ENCODE measurements at places on chromosomes 12 and 14.

DNA sequence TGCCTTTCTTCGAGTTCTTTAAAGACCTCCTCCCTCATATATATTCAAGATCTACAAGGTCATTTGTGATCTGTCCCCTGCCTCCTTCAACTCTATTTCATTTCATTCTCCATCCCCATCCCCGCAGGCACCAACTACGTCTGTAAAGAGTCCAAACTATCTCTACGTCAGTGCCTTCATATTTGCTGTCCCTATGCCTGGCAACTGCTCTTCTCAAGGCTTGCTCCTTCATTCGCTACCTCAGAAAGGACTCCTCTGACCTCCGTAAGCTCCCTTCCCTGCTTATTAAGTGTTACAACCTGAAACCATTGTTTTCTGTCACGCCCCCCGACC, 650 bp downstream of the LLPH start:
- H3K27me3 ChIP-seq = no peaks in the 10 kb centered on the region
- H3K4me3 ChIP-seq = peak overlapping the region; percentile 84
- H3K36me3 ChIP-seq = peaks cover 44% of the 10 kb centered on the region
- no peak for ATAC-seq
- peaks cover 11% of the 10 kb centered on the region for H3K4me1 ChIP-seq
- no peak overlapping the region for H3K27ac ChIP-seq

DNA sequence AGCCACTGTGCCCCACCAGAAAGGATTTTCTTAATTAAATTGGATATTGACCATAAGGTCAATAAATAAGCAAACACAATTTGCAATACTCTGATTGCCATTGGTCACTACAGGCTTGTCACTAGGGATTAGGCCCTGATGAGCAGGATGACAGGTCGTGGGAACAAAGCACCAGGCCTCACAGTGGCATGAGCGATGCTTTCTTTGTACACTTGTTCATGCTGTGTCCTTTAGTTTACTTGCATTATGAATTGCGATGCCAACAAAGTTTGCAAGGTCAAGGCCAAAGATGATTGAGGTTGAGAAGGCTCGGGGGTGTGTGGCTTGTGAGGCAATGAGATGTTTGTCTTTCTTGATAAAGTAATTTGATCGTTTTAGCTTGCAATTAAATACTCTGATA, 136.0 kb downstream of the TTC8 start:
- H3K4me1 ChIP-seq = peaks cover 4% of the 10 kb centered on the region
- no peaks in the 10 kb centered on the region for H3K36me3 ChIP-seq
- no peak overlapping the region for H3K27ac ChIP-seq
- no peaks in the 10 kb centered on the region for H3K27me3 ChIP-seq
- no peak overlapping the region for H3K4me3 ChIP-seq

DNA sequence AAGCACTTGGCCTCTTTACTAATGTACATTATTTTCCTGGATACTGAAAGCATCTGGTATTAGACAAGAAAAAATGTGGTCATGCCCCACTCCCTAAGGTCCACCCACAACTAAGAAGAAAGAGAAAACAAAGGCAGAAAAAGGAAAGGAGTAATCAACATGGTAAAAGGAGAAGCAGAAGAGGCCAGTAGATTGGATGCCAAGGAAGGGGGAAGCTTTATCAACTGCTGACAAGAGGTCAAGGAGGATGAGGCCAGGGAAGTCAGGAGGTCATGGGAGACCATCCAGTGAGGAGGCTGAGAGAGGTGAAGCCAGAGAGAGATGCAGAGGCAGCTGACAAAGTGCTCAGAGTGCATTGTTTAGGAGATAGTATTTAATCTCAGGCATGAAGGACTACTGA, 383.5 kb downstream of the ZFP36L1 start:
- H3K4me1 ChIP-seq = no peaks in the 10 kb centered on the region
- H3K27ac ChIP-seq = no peak overlapping the region
- H3K36me3 ChIP-seq = no peaks in the 10 kb centered on the region
- no peaks in the 10 kb centered on the region for H3K27me3 ChIP-seq
- ATAC-seq = no peak

GRCh38 chr14:34372786-34373185, 89.3 kb downstream of the SPTSSA start:
- H3K36me3 ChIP-seq = no peaks in the 10 kb centered on the region
- H3K27ac ChIP-seq = no peak overlapping the region
- H3K27me3 ChIP-seq = no peaks in the 10 kb centered on the region
- no peak for ATAC-seq
- no peak overlapping the region for H3K4me3 ChIP-seq

GRCh38 chr12:122312926-122313325, 46.6 kb upstream of the VPS33A start:
- no peak for ATAC-seq
- H3K36me3 ChIP-seq = peaks cover 98% of the 10 kb centered on the region
- no peaks in the 10 kb centered on the region for H3K27me3 ChIP-seq
- no peak overlapping the region for H3K27ac ChIP-seq
- H3K4me3 ChIP-seq = no peak overlapping the region

DNA sequence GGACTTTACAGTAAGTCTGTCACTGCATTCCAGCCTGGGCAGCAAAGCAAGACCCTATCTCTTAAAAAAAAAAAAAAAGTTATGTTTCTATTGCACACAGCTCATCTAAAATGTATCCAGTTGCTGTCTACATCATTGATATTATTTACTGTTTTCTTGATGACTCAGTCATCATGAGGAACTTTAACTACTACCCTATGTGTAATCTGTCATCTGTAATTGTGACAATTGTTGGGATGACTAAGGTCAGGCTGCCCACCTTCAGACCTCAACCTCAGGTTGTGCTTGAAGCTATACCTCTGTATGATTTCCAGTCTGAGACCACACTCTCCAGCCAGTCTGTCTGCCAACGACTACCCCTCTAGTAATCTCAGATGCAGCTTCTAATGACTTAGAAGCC, 15.3 kb downstream of the PPP1R13B start:
- H3K27me3 ChIP-seq = no peaks in the 10 kb centered on the region
- ATAC-seq = no peak
- H3K4me3 ChIP-seq = no peak overlapping the region
- no peaks in the 10 kb centered on the region for H3K4me1 ChIP-seq

DNA sequence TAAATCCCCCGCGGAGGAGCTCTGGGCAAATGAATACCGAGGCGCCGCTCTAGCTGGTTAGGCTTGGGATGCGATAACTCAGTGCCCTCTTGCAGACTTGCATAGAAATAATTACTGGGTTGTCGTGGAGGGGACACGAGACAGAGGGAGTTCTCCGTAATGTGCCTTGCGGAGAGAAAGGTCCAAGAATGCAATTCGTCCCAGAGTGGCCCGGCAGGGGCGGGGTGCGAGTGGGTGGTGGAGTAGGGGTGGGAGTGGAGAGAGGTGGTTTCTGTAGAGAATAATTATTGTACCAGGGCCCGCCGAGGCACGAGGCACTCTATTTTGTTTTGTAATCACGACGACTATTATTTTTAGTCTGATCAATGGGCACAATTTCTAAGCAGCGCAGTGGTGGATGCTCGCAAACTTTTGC, 2.5 kb upstream of the TBX5 start:
- H3K27ac ChIP-seq = peak overlapping the region; percentile 93
- peak overlapping the region; percentile 32 for H3K4me3 ChIP-seq
- H3K27me3 ChIP-seq = peaks cover 25% of the 10 kb centered on the region
- ATAC-seq = no peak
- H3K36me3 ChIP-seq = no peaks in the 10 kb centered on the region

GRCh38 chr12:728781-729180, 23.6 kb upstream of the WNK1 start:
- H3K36me3 ChIP-seq = no peaks in the 10 kb centered on the region
- H3K27me3 ChIP-seq = no peaks in the 10 kb centered on the region
- H3K4me3 ChIP-seq = no peak overlapping the region
- no peak overlapping the region for H3K27ac ChIP-seq
- no peaks in the 10 kb centered on the region for H3K4me1 ChIP-seq

DNA sequence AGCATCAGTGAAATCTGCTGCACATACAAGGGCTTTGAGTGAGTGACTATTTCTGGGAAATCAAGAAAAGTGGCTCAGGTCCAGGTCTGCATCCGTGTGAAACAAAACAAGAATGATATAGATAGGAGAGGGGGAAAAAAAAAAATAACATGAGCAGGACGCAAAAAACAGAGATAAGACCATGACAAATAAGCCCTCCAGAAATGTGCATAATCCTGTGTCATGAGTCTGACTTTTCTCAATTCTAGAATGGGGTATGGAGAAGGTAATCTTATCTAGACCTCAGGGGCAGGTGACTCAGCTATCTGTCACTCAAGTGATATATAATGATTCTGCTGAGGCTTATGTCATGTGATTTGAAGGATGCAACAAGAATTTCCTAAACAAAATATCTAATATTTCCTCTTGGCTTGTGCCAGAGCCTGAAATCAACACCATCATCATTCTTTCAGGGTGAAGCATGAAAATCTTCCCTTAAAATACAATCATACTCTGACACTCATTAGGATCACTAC, 250.0 kb downstream of the PHLDA1 start:
- H3K4me3 ChIP-seq = no peak overlapping the region
- no peaks in the 10 kb centered on the region for H3K27me3 ChIP-seq
- ATAC-seq = no peak
- H3K36me3 ChIP-seq = no peaks in the 10 kb centered on the region
- no peaks in the 10 kb centered on the region for H3K4me1 ChIP-seq

DNA sequence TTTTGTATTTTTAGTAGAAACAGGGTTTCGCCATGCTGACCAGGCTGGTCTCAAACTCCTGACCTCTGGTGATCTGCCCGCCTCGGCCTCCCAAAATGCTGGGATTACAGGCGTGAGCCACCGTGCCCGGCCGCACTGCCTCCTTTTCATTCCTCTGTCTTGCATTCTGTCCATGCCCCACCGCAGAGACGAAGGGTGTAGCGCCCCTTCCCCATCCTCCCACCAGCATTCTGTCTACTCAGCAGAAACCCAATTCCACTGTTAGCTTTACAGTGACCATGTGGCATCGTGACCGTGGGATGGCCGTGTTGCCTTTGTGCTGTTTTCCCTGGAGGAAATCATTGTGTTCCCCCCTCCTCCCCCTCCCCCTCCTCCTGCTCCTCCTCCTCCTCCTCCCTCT, 10.3 kb downstream of the TEX22 start:
- H3K36me3 ChIP-seq = no peaks in the 10 kb centered on the region
- no peak for ATAC-seq
- no peak overlapping the region for H3K4me3 ChIP-seq
- peaks cover 41% of the 10 kb centered on the region for H3K27me3 ChIP-seq
- H3K4me1 ChIP-seq = peaks cover 16% of the 10 kb centered on the region

- no peaks in the 10 kb centered on the region for H3K4me1 ChIP-seq
- ATAC-seq = no peak
- no peak overlapping the region for H3K27ac ChIP-seq
- no peak overlapping the region for H3K4me3 ChIP-seq
- peaks cover 60% of the 10 kb centered on the region for H3K36me3 ChIP-seq
- H3K27me3 ChIP-seq = no peaks in the 10 kb centered on the region
Observed at GRCh38 chr12:94575024-94575423, 75.3 kb downstream of the TMCC3 start.

- H3K4me3 ChIP-seq = no peak overlapping the region
- H3K27me3 ChIP-seq = no peaks in the 10 kb centered on the region
- no peaks in the 10 kb centered on the region for H3K36me3 ChIP-seq
- ATAC-seq = no peak
Observed at GRCh38 chr12:127723251-127723650, 543.7 kb upstream of the TMEM132C start.

GRCh38 chr12:101221301-101221700, 11.3 kb upstream of the SLC5A8 start:
- H3K4me3 ChIP-seq = no peak overlapping the region
- no peaks in the 10 kb centered on the region for H3K36me3 ChIP-seq
- no peak overlapping the region for H3K27ac ChIP-seq
- no peak for ATAC-seq
- H3K27me3 ChIP-seq = no peaks in the 10 kb centered on the region

GRCh38 chr12:41919526-41920261, 225.0 kb downstream of the GXYLT1 start:
- no peak overlapping the region for H3K27ac ChIP-seq
- H3K36me3 ChIP-seq = no peaks in the 10 kb centered on the region
- no peaks in the 10 kb centered on the region for H3K27me3 ChIP-seq
- peaks cover 3% of the 10 kb centered on the region for H3K4me1 ChIP-seq
- ATAC-seq = no peak
- no peak overlapping the region for H3K4me3 ChIP-seq

DNA sequence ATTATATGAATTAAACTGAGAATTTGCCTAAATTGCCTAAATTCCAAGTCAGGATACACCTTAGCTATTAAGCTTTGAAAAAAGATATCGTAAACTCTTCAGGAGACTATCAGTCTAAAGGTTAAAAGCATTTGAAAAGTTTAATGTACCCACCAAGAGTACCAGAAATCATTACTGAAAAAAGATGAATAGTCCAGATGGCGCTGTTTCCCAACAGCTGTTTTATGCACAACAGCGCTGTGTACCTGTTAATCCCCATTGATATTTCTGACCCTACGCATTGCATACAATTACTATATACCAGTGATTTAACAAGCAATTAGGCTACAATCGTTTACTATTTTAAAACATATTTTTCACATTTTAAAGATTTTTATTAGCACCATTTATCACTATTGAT, 185.0 kb downstream of the PLCZ1 start:
- H3K27me3 ChIP-seq = no peaks in the 10 kb centered on the region
- H3K4me3 ChIP-seq = no peak overlapping the region
- no peaks in the 10 kb centered on the region for H3K36me3 ChIP-seq
- H3K27ac ChIP-seq = no peak overlapping the region
- H3K4me1 ChIP-seq = no peaks in the 10 kb centered on the region

DNA sequence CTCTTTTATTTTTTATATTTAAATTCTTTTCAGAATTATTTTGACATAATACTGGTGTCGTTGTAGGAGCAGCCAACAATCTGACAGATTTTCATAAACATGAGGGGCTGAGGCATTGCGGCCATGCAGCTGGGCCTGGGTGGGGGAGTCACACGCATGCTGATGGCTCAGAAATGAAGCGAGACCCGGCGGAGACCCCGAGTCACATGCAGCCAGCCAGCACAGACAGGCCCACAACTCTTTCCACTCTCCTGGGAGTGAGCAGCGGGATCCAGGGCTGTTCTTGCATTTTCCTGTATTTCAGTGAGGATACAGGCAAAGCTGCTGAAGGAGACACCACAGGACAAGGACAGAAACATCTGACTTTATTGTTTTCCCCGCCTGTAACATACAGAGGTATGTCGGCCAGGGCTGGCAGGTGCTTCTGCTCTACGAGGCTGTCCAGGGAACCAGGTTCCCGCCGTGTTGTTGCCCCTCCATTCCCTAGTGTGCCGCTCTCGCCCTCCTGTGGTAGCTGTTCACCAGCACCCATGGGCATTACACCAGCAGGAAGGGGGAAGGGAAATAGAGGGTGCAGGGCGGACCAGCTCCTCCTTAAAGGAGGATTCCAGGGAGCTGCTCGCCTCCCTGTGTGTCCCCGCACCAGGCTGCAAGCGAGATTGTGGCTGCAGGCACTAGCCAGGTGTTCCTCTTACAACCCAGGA, 30.5 kb downstream of the FZD10 start:
- H3K36me3 ChIP-seq = no peaks in the 10 kb centered on the region
- no peaks in the 10 kb centered on the region for H3K4me1 ChIP-seq
- H3K27me3 ChIP-seq = peaks cover 43% of the 10 kb centered on the region
- H3K27ac ChIP-seq = no peak overlapping the region
- no peak overlapping the region for H3K4me3 ChIP-seq
- no peak for ATAC-seq

DNA sequence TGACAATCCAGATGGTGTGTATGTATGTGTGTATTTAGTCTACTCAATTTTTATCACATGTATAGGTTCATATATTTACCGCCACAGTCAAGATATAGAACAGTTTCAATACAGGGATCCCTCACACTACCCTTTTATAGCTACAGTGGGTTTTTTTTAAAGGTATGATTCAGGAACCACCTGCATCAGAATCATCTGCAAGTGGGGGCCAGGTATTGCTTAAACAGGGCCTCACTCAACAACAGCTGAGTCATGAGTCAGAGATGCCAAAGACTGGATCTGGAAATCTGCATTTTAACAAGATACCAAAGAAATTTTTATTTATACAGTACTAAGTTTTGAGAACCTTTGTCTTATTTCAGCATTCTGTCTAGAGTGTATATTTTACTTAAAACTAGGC, 117.6 kb downstream of the SLC35F4 start:
- H3K4me1 ChIP-seq = no peaks in the 10 kb centered on the region
- no peaks in the 10 kb centered on the region for H3K36me3 ChIP-seq
- no peak for ATAC-seq

All from gastroesophageal sphincter (tissue), 4 donors.